ENCODE measurements at places on chromosomes 13 and 19. TPM values are rescaled to one million over a fixed set of nuclear protein-coding genes. Genes with fewer than 3 reads are reported as not detected.

The CALR3 gene
- not detected for total RNA-seq

The TMEM272 gene
- total RNA-seq = not detected

The METTL21C gene
- not detected for total RNA-seq

The ATP8A2 gene
- total RNA-seq = under 0.01 TPM

The FCGBP gene
- under 0.01 TPM for total RNA-seq

The ADPRHL1 gene
- 3.9 TPM for total RNA-seq

All from subcutaneous preadipocyte (primary cell).